ENCODE measurements at places on chromosomes 2 and 18.

DNA sequence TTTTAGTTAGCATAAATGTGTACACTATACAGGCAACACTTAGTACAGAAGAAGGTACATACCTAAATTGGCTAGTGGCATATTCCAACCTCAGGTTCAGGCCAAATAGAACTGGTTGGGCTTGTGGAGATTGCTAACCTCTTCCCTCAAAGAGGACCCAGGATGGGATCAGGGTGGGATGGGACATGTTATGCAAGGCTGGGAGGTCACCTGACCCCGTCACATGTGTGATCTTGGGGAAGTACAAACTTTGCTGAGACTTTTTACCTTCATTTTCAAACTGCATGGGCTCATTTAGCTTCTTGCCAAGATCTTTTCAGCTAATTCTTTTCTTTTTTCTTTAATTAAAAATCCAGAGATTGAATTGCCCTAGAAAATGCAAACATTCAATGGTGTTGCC, 36.9 kb downstream of the TMEM17 start:
- DNase-seq: no peak

- no peak for DNase-seq
Observed at GRCh38 chr18:36672437-36673344, 156.1 kb downstream of the TPGS2 start.

- no peak for DNase-seq
Observed at GRCh38 chr2:121480826-121481225, 49.9 kb upstream of the RNU4ATAC start.

DNA sequence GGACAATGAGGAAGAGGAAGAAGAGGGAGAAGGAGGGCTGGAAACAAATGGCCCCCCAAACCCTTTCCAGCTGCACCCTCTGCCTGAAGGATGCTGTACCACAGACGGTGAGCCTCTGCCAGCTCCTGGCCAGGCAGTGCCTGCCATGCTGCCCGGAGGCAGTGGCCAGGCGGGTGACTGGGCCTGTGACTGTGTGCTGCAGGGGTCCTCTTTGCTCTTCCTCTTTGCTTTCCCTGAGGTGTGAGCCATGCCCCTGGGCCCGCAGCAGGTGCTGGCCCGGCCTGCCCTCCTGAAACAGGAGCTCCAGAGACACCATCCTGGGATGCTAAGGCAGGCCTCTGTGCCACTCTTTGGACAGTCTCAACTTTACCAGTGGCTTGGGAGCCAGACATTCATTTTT, 28.6 kb downstream of the GREB1 start:
- DNase-seq: no peak

DNA sequence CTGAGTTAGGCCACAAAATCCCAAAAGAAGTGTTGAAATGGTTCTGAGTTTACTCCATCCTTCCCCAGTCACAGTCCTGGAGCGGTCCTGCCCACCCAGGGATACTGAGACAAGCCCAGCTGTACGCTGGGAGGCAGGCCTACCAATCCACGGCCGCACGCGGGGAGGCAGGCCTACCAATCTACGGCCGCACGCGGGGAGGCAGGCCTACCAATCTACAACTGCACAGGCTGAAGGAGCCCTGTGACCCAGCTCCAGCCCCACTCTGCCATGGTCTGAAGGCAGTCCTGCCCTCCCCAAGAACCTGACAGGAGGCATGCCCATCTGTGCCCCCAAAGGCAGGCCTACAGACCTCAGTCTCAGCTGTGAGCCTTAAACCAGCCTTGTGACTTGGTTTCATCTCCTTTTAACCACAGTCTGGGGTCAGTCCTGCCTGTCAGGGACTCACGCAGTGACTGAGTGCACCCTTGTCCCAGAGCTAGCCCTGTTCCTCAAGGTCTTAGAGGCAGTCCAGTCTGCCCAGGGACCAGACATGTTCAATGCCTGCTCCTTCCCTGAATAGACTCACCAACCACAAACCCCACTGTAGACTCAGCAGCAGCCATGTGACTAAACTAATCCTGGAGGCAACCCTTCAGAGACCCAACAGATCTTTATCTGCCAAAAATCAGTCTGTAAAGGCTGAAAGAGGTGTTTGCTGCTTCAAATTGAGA, 36.8 kb downstream of the GPC1 start:
- DNase-seq: no peak

DNA sequence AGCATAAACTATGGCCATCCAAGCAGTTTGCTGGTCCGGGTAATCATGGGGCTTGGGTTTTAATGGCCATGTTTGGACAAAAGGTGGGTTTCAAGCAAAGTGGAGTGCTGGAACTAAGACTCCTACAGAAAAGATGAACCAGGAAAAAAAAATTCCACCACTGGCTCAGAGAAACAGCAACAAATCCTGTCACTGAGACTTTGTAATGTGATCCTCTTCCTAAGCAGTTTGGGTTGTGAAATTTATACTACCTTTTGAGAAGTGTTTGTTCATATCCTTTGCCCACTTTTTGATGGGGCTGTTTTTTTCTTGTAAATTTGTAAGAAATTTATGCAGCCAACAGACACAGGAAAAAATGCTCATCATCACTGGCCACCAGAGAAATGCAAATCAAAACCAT, 40.2 kb downstream of the MRPL33 start:
- DNase-seq: no peak

- no peak for DNase-seq
Observed at GRCh38 chr18:41043876-41044275, 911.2 kb upstream of the PIK3C3 start.

DNA sequence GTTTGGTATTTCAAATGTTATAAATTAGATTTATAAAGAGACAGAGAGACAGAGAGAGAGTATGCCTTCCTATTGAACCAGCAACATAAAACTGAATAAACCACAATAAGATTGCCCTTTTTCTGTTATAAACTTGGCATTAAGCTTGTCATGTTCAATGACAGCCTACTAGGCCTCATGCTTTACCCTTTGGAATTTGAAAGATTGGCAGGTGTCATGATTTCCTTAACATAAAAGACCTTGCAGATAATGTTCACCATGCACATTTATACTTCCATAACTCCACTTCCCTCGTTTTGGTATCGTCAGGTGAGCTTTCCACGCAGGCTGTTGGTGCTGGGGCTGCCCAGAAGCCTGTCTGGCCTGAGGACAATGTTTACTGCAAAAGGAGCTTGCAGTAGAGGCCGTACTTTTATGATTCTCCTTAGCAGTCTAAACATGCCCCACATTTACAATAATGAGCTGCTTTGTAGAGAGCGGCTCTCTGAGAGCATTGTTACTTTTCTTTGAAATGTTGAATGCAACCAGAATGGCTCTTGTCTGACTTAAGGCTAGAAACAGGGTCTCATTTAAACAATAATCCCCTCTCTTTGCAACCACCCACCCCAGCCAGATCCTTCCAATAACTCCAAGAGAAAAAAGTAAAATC, 379.1 kb upstream of the ATP5MC3 start:
- no peak for DNase-seq

- no peak for DNase-seq
Observed at GRCh38 chr18:44520981-44521667, 159.6 kb upstream of the SETBP1 start.

DNA sequence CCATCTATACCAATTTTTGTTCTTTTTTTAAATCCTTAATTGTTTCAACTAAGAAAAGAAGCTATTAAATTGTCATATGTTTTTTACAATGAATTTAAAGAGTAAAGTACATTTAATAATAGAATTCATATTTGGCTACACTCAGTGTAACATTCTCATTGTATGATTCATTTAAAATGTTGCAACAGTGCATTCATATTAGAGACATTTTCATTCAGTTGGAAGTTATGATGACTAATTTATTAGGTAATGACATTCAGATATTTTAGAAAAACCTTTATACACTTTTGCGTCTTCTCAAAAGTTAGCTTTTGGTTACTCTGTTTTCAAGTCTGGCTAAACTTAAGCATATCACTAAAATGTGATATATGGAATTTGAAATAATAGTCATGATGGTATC, 887.5 kb upstream of the NRXN1 start:
- no peak for DNase-seq

- no peak for DNase-seq
Observed at GRCh38 chr2:64063924-64064331, 44.7 kb upstream of the VPS54 start.

DNA sequence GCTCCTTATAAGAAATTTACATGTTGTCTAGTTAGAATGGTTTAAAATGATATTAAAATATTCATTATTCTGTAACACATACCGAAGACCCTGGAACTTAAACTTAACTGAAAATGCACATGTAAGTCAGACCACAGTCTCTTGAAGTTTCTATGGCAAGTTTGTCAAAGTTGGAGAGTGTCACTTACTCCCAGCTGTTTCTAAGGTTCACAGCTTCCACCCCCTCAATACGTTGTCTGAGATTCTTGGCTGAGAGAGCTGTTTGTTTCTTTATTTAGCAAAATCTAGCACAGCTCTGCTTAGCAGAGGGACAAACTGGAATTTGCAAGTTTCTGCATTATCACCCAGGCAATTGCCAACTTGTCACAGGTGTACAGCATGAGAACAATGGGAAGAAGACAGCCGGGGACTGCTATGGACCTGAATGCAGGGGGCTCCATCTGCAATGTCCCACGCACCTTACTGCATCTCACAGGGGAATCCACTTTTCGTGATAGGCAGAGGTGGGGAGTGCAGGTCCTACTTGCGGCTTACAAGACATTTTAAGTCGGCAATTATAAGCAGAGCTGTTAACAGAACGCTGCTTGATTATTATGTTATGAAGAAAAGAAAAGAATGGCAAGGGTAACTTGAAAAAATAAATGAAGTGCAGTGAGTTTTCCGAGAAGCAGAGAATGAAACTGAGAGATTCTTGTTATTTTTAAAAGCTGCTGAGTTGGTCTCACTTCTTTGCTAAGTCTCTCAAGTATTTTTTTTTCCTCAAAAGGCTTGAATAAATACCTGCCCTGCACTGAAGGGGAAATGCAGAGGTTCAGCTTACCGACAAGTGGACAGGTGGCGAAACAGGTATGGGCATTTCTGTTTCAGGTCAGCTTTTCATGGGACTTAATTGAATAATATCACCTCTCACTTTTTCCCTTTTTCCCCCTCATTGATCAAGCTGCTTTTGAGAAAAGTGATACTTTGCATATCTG, 1072.1 kb upstream of the FANCL start:
- no peak for DNase-seq

DNA sequence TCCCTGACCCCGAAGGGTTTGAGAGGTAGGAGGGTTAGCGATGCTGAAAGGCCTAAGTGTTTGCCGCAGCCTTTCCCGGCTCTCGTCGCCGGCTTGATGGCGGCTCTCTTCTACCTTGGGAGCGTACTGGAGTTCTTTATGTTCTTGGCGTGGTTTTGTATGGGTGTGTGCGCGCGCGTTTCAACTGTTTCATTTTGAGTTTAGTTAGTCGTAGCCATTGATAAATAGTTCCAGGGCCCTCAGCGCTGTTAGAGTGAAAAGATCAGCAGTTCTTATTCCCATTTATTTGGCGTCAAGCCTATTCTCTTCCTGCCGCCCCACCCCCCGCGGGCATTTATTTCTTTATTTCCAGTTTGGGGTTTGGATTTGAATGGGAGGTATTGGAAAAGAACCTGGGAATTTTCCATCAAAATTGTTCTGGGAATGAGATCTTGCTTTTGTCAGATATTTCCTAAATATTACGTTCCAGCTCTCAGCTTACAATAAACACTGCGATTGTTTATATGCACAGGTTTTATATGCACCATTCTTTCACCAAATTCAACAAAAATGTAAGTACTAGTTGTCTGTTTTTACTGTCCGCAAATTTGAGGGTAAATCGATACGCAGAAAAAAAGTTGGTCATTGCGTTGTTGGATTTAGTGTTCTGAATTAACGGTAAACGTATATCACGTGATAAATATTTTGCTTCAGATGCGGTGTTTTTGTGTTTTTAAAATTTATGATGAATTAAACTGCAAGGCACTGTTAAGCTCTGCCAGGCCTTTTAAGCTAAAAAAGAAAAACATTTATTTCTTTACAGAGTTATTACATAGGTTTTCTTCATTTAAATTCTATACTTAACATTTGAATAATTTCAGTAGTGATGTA, 954 bp downstream of the CCNT2 start:
- DNase-seq: no peak

GRCh38 chr2:144996225-144996795, 476.4 kb upstream of the ZEB2 start:
- no peak for DNase-seq

GRCh38 chr2:10045561-10046355, 2.4 kb downstream of the KLF11 start:
- DNase-seq: no peak

GRCh38 chr2:200687922-200688920, 102.4 kb downstream of the AOX1 start:
- DNase-seq: no peak

DNA sequence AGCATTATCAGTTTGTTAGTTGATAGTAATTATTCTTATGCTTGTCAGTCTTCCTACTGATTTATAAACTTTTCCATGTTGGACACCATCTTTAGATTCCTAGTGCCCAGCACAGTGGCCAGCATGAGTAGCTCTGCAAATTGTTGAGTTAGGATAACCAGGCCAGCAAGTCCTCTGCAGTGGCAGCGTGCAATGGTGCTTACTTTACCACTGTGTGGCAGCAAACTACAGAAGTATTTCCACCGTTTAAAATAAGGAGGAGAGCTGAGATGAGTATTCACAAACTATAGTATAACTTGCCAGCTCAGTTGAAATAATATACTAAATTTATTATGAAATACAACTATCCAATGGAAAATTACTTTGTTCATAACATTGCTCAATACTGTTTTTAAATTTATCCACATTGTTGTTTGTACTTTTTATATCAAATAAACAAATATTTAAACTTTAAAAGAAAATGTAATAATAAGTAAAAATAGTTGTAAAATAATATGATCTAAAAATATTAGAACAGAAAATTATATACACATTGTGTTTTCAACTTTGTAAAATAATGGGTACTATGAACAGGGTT, 9.3 kb upstream of the THADA start:
- no peak for DNase-seq

DNA sequence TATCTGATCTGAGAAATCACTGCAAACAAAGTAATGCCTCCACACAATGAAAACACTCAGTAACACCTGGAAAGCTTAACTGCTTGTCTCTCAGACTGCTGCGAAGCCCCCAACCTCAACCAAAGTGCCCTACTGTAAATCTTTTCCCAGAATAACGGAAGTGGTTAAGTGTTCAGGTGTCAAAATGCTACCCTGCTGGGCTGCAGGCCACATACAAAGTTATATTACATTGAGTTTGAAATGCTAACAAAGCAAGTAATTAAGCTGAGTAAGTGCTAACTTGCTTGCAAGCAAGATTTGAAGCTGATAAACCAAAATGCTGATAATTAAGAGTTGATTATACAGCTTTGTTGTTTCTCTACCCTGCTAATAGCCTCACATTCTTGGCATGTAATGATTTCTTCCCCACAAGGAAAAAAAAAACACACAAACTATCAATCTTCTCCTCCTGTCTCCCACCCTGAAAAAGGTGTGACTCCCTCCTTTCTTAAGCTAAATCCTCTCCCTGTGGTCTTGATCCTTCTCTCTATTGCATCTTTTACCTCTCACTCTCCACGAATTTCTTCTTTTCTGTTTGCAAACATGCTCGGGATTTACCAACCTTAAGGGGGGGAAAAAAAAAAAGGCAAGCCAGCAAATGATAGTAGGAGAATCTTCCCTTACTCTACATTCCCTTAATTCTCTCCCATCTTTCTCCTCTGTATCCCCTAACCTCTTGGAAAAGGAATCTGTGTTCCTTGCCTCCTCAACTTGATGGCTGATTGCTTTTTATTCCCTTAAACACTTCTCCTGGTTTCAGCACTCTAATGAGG, 266.8 kb upstream of the SIX3 start:
- DNase-seq: no peak

GRCh38 chr2:127859712-127860085, 1.7 kb upstream of the POLR2D start:
- peak; percentile 65 for DNase-seq

- no peak for DNase-seq
Observed at GRCh38 chr2:9015998-9016397, 12.5 kb upstream of the MBOAT2 start.

Measured in T follicular helper cell (primary cell).